ENCODE measurements at places on chromosomes 12 and 14.

DNA sequence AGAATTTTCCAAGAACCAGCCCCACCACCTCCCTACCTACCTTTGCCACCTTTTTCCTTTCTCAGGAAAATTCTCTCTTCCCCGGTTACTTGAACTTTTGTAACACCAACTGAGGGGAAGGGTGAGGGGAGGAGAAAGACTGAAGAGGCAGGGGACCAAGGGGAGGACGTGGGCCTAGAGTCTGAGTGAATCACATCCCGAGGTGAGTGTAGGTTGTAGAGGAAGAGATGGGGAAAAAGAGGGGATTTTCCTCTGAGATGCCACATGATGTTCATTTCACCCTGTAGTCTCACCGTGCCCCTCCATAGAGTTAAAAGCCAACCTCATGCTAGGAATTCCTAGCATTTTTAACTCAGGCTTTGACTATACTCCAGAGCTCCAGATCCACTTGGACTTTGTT lies 311.8 kb downstream of the RPAP3 start:
- no peak for DNase-seq

DNA sequence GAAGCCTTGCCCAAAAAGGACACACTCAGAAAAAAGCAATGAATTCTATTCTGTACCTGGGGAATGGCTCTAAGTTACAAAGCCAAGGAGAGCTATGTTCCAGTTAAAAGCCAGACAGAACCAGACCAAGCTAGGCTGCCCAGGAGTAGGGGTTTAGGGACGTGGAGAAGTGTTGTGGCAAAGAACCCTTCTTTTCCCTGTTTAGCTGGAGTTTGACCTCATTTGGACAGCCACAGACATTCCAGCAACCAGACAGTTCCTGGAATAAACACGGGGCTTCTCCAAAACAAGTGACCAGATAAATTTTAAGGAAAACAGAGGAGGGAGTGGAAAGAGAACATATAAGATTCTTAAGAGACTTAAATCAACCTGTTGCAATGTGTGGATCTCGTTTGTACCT lies 62.3 kb downstream of the GCH1 start:
- DNase-seq: no peak

GRCh38 chr12:126869644-126870043 lies 1397.3 kb upstream of the TMEM132C start:
- DNase-seq: no peak

DNA sequence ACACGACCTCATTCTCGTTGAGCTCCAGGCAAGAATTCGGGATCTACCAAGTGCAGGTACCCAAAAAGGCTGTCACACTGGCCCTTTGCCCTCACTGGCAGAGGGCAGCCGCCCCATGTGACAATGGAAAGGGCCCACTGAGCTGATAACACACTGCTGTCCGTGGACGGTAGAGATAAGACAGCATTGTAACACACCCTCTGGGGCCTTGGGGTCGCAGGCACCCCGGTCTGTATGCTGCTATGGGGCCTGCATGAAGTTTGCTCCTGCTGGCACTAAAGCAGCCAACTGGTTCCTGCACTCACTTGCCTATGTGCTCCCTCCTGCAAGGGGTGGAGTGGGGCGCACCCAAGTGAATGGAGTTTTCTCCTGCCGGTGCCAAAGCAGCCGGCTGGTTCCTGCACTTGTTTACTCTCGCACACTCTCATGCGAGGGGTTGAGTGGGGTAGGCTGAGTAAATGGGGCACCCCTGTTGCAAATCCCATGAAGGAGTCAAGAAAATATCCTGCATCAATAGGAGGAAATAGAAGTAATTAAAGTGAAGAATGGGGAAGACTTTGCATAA lies 477.9 kb downstream of the ATP23 start:
- DNase-seq: no peak

GRCh38 chr14:52244328-52244727 lies 23.2 kb upstream of the PTGDR start:
- no peak for DNase-seq

- no peak for DNase-seq
Measured at GRCh38 chr12:89461190-89461589, 63.4 kb downstream of the GALNT4 start.

DNA sequence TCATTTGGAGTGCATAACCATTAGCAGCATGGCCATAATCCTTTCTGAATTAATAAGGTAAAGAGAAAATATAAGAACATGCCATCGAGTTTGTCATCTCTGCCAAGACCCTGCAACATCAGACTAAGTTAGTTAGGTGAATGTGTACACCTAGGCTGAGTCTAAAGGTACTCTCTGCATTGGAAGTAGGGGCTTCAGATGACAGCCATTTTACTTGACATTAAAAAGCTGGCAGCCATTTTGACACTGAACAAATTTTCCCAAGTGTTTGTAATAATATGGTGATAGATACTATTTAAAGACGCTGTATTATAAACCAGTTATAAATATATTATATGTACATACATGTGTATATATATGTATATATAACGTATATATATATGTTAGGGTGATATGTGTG lies 79.0 kb downstream of the SUDS3 start:
- DNase-seq: no peak

GRCh38 chr14:23612354-23612732 lies 23.8 kb upstream of the DHRS2 start:
- no peak for DNase-seq

GRCh38 chr12:97075161-97075933 lies 168.3 kb downstream of the NEDD1 start:
- no peak for DNase-seq

- DNase-seq: no peak
Measured at GRCh38 chr12:88544991-88545980, 35.0 kb downstream of the KITLG start.

All from stimulated activated naive B cell treated with anti-CD40 and anti-IgM and Interleukin-4, amounts not matched to agents 10 μg/mL and 1 μg/mL and 100 μg/mL, for 72 hours (primary cell).